ENCODE measurements at places on chromosomes 12 and 14. TPM values are rescaled to one million over a fixed set of nuclear protein-coding genes. Genes with fewer than 3 reads are reported as not detected.

GRCh38 chr14:49221316-49221715 is 364.9 kb downstream of the RPS29 start:
- DNase-seq, result no peak

- DNase-seq, result peak; percentile 86
These were observed 39.4 kb downstream of the SH2B3 start for GRCh38 chr12:111444925-111445725.

- no peak for DNase-seq
These were observed 663 bp downstream of the WASHC3 start for GRCh38 chr12:102061096-102061559.

Gene ANO4
- total RNA-seq, result 0.24 TPM

DNA sequence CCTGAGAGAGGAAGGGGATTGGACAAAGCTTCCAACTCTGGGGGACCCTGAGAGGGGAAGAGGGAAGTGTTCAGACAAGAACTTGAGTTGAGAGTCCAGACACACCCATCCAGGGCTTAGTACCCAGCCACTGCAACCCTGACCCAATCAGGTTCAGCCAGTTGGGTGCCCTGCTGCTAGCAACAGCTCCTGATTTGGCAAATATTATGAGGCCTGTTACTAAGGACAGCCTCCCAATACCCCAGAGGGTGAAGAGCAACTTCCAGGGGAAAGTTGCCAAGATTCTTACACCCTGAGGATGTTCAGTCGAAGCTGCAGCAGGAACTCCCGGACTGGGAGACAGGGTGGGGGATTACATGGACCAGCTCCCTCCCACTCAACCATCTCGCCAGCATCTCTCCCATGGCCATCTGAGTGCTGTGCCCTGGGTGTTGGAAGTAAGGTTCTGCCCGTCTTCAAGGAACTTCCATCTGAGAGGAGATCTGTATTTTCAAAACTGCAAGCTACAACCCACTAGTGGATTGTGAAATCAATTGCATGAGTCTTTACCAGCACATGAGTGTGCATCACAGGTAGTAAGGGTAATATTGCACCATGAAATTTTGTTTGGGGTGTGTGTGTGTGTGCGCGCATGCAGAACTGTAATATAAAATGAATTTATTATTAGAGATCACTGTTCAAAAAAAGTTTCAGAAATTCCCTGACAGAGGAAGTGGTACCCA is 11.5 kb upstream of the KRT78 start:
- DNase-seq, result no peak

Gene FOXG1
- not detected for total RNA-seq

- DNase-seq, result no peak
These were observed 1.6 kb downstream of the CBLN3 start for GRCh38 chr14:24427537-24428508.

- DNase-seq, result no peak
These were observed 75.9 kb upstream of the ANO2 start for GRCh38 chr12:6020930-6021329.

GRCh38 chr14:97788846-97789526 is 991.8 kb downstream of the VRK1 start:
- DNase-seq, result no peak

Gene TC2N
- total RNA-seq, result 12.6 TPM

DNA sequence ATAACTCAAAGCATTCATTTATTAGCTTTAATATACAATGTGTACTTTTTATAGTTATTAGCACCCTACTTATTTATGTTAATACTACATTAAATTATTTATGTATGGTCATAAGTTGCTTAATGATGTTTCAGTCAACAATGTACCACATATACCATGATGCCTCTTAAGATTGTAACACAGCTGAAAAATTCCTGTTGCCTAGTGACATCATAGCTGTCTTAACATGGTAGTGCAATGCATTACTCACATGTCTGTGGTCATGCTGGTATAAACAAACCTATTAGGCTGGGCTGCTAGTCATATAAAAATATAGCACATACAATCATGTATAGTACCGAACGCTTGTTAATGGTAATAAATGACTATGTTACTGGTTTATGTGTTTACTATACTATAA is 120.4 kb downstream of the ANO6 start:
- DNase-seq, result no peak

Gene ADAM21
- total RNA-seq, result 0.38 TPM

- DNase-seq, result no peak
These were observed 80.3 kb downstream of the AVPR1A start for GRCh38 chr12:63070709-63071108.

GRCh38 chr14:61122862-61123261 is 141.8 kb downstream of the SLC38A6 start:
- DNase-seq, result no peak

GRCh38 chr12:102534899-102535298 is 54.5 kb upstream of the IGF1 start:
- DNase-seq, result peak; percentile 53

Gene GPR68
- 0.16 TPM for total RNA-seq

All from Right ventricle myocardium inferior (tissue), 1 donor.